ENCODE measurements at places on chromosomes 11 and 22.

DNA sequence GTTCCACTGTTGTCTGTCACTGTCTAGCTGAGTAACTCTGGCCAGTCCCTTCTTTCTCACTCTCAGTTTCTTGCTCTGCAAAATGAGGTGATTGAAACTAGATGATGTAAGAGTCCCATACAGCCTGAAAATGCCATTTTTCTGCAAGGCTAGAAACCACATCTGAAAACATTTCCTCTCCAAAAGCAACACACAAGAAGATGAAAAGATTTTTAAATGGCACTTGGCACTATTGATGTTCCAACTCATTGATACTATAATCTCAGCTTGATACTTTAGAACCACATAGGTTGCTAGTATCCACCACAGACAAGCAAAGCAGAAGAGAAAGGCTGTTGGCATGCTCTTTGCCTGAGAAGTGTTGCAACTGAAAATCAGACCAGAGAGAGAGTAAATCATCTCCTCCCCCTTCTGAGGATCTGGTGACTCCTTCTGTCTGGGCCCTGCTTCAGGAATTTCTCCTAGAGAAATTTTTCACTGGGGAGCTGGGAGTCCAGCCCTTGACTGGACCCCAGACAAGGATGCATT, 1217.9 kb downstream of the LRRC4C start:
- peak; percentile 25 for DNase-seq

DNA sequence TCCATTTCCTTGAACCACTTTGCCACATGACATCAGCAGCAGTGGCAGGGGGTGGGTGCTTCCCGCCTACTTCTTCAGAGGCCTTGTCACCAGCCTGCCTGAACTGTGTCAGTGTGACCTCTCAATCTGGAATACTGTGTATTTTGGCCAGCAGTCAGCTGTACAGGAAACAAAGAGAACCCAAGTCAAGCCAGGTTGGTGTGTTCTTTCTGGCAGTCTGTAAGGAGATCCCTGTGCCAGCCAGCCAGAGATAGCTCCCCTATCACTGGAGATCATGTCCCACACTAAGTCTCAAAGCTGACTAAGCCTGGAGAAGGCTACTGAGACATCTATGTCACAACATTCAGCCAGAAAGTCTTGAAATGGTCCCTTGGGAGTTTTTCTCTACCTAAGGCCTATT, 142.1 kb downstream of the TRPC6 start:
- DNase-seq = no peak

DNA sequence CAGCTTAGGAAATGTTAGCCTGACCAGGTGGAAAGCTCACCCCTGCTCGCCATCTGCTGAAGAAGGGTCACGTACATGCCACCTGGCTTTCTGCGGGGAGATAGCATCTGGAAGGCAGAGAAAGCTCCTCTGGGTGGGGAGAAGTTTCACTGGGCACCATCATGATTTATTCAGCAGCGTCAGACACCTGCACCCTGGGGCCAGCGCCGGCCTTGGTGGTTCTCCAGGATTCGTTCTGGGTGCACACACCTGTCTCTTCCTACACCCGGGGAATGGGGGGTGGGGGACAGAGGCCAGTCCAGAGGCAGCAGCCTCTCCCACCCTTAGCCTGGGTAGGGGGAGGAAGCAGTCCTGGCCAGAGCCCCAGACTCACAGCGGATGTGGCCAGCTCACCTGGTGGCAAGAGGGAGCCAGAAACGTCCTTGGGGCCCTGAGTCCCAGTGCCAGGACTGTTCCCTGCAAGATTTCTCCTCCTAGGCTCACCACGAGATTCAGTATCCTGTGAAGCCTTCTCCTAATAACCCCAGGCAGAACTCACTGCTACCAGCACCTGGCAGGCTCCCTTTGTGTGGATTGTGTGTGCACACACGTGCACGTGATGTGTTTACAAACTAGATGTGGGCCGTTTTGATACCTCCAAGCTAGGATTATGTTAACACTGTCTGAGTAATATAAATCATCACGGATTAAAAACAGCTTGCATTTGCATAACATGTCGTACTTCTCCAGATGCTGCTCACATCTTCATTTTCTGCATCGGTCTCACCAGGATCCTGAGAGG, 17.3 kb upstream of the RASD2 start:
- no peak for DNase-seq

DNA sequence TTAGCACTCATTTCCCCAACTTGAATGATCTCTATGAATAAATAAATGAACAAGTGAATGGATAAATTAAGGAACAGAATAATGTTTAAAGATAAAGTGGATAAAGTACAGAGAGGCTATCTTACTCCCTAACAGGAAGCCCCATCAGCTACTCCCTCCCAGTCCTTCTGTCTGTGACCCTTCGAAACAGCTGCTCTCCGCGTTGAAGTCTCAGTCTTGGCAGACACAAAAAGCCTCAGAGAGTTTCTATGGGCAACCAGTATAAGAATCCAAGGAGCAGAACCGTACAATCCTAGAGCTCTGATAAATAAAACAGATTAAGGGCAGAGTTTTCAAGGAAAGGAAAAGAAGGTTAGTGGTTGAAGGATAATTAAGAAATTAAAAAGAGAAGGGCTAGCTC, 35.0 kb downstream of the GUCY1A2 start:
- no peak for DNase-seq

GRCh38 chr22:42901790-42902508, 44.9 kb upstream of the ARFGAP3 start:
- no peak for DNase-seq

GRCh38 chr11:30436801-30437200, 113.9 kb downstream of the ARL14EP start:
- DNase-seq = no peak

Data from GM12864 (cell line).